Dorsolateral prefrontal cortex (tissue), 122 donors: ENCODE measurements at places on chromosomes 16 and 17. TPM values are rescaled to one million over a fixed set of nuclear protein-coding genes. Genes with fewer than 3 reads are reported as not detected.

NOD2 gene
- total RNA-seq, result 1.2 TPM

MMP28 gene
- total RNA-seq, result 16.5 TPM

KCNH4 gene
- total RNA-seq, result 15.2 TPM

FNDC8 gene
- total RNA-seq, result not detected

ZG16 gene
- total RNA-seq, result not detected

SLC12A3 gene
- 0.90 TPM for total RNA-seq

KRTAP4-9 gene
- not detected for total RNA-seq

DNA sequence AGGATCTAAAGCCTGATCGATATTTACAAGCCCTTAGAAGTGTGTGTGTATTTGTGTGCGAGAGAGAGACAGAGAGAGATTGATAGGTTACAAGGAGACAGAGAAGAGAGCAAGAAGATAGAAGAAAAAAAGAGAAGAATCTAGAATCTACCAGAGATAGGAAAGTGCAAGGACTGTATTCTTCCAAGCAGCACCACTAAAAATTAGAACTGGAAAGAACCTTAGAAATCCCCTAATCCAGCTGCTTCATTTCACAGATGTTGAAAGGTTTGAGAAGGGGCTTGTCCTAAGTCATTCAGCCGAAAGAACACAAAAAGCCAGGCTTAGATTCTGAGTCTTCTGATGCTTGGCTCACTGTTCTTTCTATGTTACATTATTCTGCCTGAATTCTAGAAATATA lies 92.2 kb downstream of the HS3ST3A1 start:
- DNase-seq, result no peak

GRCh38 chr17:6072157-6072556 lies 2.0 kb downstream of the WSCD1 start:
- DNase-seq, result no peak

DNA sequence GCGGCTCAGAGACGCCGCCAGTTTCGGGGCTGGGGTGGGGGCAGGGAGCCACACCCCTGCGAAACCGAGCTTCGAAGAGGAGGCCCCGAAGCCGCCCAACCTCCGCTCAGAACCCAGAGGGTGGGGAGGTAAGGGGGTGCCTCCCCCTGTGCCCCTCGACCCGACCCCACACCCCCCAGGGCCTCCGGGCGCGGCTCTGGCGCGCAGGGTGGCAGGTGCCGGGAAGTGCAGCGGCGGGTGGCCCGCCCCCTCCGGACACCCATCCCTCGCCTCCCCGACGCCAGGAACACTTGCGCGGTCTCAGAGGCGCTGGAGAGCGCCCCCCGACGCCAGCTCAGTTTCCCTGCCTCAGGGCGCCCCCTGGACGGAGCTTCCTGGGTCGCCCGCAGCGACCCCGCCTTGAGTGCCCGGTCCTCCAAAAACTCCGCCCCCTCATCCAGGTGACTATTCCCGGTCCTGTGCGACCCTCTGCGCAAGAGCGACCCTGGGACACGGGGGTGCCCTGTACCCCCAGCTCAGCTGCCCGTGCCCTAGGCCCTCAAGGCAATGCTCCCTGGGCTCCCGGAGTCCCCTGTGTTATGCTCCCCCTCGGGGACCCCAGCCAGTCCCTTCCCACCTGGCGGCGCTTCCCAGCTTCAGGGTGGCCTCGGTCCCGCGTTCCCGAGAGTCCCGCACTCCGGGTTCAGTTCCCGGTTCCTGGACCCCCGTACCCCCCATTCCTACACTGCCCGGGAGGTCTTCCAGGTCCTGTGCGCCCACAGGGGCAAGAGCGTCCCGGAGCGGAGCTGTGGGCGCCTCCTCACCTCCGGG lies 562 bp downstream of the PPL start:
- no peak for DNase-seq

- no peak for DNase-seq
Observed at GRCh38 chr16:56667581-56668571, at the start of gene MT1G. MT1G (minus strand) TSS chr16:56668065; CDS start chr16:56667993, 72 bp downstream.

GRCh38 chr16:5064915-5065314 lies 841 bp downstream of the C16orf89 start:
- peak; percentile 25 for DNase-seq

GRCh38 chr17:794876-795275 lies 12.7 kb downstream of the MRM3 start:
- peak; percentile 89 for DNase-seq

GRCh38 chr17:67980456-67980855 lies 15.8 kb downstream of the C17orf58 start:
- DNase-seq, result peak; percentile 40

DNA sequence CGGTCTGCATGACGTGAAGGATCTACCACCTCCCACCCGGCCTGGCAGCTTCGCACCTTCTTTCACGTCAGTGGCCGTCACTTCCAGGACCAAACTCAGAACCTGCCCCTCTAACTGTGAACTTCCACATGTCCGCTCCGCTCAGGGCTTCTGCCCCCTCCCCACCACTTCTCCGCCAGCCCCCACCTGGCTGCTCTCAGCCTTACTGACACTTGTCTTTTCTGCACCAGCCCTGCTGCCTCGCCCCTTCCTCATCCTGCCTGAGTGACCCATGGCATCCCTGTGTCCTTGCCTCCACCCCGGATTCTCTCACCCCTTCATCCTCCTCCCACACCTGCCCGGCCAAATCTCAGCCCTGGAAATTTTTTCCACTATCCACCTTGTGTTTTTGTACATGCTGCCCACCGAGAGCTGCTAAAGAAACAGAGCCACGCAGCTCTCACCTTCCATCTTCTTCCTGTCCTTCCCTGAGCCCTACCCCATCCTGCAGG lies 14.2 kb downstream of the PIMREG start:
- no peak for DNase-seq

DNA sequence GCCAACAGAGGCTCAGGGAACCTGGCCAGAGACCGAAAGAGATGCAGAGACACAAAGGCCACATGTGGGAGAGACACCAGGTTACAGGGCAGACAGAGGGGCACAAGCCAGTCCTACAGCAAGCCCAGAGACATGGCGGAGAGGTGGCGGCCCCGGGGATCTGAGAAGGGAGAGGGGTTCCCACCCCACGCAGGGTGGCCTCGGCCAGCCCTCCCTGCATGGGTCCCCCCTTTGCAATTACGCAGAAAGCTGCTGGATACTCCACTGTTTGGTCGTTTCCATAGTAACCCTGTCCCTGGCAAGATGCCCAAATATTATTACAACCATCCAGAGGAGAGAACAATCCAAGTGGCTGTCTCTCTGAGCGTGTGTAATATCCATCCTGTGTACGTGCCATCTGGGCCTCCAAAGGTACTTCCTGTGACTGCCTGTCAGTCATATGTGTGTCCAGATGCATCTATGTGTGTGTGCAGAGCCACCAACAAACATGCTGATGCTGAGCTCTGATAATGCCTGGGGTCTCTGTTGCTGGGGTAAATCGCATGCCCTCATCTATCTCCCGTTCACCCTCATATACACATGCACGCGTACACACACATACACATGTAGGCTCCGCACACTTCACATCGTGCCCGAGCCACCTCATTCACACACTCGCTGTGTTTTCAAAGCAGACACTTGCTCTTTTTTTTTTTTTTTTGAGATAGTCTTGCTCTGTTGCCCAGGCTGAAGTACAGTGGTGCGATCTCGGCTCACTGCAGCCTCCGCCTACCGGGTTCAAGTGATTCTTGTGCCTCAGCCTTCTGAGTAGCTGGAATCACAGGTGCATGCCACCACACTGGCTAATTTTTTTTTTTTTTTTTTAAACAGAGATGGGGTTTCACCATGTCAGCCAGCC lies 5.5 kb downstream of the PCGF2 start:
- no peak for DNase-seq

DNA sequence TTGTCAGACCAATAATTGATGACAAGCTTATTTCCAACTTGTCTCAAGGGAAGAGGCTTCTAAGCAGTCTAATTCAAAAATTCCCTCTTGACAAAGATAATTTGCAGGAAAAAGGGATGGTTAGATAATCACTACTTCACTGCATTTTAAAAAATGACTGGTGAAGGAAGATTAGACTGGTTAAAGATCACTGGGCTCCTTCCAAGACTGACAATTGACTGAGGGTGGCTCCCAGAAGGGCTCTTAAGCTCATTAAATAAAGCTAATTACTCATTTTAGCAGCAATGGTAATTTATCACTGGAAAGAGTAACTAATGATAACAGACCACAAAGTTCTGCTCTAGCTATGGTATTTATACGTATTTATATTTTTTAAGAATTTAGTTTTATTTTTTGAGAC lies 4.4 kb upstream of the HEATR3 start:
- no peak for DNase-seq
